A673 (cell line): ENCODE measurements at places on chromosomes 6 and 20.

GRCh38 chr6:98769546-98769945, 64.8 kb upstream of the POU3F2 start:
- peak; percentile 32 for DNase-seq

- no peak for DNase-seq
Observed at GRCh38 chr6:37974943-37975342, 155.4 kb downstream of the ZFAND3 start.

- DNase-seq: no peak
Observed at GRCh38 chr6:139853302-139853992, 479.0 kb upstream of the CITED2 start.

- no peak for DNase-seq
Observed at GRCh38 chr6:148967541-148967956, 220.7 kb downstream of the UST start.

GRCh38 chr6:155106456-155107115, 111.5 kb downstream of the TIAM2 start:
- no peak for DNase-seq

GRCh38 chr6:72861059-72861458, 239.2 kb downstream of the KCNQ5 start:
- DNase-seq: no peak

- DNase-seq: no peak
Observed at GRCh38 chr6:131107151-131107550, 28.1 kb upstream of the AKAP7 start.

GRCh38 chr6:31116661-31117385, 2.2 kb downstream of the PSORS1C1 start:
- no peak for DNase-seq

- no peak for DNase-seq
Observed at GRCh38 chr6:24898676-24899075, 37.1 kb downstream of the RIPOR2 start.
